RWPE1 (cell line): ENCODE measurements at places on chromosomes 11 and 22.
A peak's percentile ranks its signal among the peaks of the same experiment; 100 is the strongest.

GRCh38 chr11:128915149-128915521, 24.0 kb downstream of the KCNJ5 start:
- no peak for DNase-seq

- DNase-seq, result no peak
These were observed 61.0 kb downstream of the SLC1A2 start for GRCh38 chr11:35358391-35358790.

GRCh38 chr11:119237515-119237914, 31.4 kb downstream of the CBL start:
- DNase-seq, result no peak

DNA sequence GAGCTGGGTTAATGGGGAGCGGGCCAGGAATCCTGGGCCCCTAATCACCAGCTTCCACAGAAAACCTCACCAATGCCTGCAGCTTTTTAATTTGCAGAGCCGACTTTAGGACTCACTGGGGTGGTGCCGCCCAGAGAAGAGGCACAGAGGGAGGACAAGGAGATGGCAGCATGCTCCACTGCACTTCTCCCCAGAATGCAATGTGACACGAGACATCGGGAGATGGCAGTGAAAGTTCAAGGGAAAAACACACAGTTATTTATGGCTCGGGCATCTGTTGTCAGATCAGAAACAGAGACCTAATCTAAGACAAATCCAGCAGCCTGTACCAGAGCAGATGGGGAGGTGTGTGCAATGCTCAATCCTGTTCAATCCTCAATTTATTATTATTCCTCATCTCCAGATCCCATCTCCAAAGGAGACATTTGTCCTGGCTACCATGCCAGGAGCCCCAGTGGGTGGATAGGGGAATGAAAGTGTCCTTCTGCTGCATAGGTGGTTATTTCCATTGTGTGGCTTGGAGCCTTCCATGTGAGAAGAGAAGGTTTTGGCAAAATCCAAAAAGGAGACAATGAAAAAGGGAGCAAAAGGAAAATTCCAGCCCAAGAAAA, 250.0 kb downstream of the NXPE2 start:
- DNase-seq, result no peak

DNA sequence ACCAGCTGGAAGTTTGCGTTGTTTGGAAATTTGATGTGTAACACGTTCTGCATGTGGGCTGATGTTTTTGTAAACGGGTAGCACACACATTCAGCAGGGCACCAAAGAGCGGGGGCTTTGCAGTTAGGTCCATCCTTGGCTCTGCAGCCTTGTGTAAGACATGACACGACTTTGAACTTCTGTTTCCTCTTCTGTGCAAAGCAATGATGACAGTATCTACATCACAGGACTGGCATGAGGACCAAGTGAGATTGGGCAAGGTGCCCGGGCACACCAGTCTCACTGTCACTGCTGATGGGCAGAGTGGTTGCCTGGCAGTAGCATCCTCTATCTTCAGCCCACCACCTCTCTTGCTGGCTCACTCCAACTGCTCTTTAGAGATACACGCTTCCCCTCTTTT, 3.3 kb downstream of the TCN2 start:
- DNase-seq, result no peak

DNA sequence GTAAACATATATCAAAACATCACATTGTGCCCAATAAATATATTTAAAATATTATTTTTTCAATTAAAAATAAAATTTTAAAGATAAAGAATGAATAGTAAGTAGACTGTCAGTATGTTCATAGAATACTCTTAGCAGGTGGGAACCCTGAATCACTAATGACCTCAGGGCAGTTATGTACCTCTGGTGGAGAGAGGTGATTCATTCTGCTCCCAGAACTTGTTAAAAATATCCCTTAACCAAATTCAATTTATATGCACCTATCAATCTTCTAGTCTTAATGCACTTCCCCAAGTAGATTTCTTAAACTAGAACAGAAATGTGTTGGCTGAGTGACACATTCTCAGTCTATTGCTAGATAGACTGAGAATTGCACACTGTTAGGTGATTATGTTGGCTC, 183.9 kb upstream of the SYN3 start:
- peak; percentile 59 for DNase-seq

- peak; percentile 3 for DNase-seq
These were observed 31.9 kb upstream of the IGLL5 start for GRCh38 chr22:22855617-22856308.

- DNase-seq, result no peak
These were observed 7.1 kb downstream of the SNU13 start for GRCh38 chr22:41681616-41682015.

DNA sequence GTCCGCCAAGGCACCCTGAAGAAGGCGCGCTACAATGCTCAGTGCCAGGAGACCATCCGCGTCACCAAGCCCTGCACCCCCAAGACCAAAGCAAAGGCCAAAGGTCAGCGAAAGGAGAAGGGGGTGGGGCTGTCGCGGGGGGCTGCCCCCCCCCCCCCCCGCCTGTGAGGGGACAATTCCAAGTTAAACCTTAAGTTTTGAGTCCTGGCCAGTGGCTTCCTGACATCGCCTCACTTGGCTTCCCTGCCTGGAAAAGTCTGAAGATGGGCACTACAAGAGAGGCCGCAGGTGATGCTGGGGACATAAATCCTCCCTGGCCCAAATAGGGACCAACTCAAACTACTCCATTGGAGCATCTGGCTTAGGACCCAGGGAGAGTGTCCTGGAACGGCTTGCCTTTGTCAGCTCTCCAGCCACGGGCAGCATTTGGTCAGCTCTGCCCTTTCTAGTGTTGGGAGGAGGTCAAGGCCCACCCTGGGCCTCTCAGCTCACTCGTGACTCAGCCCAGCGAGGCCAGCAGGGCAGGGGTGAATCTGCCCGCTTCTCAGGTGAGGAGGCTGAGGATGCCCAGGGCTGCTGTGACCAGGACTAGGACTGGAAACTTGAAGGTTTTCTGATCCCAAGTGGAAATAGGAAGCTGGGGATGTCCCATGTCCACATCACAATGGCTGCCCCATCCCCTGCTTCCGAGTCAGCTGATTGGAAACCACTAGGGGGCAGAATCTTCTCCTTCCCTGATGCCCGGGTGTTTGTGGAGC, 1.4 kb downstream of the MDK start:
- no peak for DNase-seq

DNA sequence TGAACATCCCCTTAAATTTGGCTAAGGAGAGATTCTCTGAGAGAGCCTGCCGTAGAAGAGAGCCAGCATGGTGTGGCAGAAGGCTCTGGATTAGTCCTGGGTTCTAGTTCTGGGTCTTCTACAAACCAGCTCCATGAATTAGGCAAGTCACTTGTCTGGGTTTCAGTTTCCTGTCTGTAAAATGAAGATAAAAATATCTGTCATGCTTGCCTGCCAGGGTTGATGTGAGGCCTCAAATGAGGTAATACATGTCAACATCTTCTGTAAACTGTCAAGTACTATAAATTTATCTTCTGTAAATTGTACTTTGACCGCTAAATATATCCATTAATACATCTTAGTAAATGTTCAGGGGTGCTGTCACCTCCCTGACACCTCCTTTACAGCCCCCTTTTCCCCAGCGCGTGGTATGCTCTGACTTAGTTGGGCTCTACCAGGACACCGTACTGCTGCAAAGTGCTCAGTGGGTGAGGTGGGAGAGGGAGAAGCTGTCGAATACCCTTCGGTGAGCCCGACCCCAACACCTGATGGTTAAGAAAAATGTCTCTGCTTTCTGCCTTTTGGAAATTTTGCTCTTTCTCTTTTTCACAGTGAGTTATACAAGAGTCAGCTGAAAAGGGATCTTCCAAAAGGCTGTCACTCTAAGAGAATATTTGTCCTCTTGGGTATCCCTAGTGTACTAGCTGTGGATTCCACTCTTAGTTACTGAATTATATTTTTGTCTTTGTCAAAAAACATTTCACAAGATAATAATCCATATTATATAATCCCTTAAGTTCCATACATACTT, 15.0 kb downstream of the RBX1 start:
- no peak for DNase-seq
